Activated T-helper 2 cell treated with anti-CD3 and anti-CD28 coated beads, Interferon-gamma antibody, Interleukin-2, Interleukin-4, amounts not matched to agents 10 μg/mL and 5 μg/mL and 100 μg/mL, durations not matched to agents 14 hours and 24 hours and 36 hours (primary cell): ENCODE measurements at places on chromosomes 7 and 10.

- no peak overlapping the region for H3K27ac ChIP-seq
- no peak for DNase-seq
- H3K36me3 ChIP-seq = no peaks in the 10 kb centered on the region
- peaks cover 4% of the 10 kb centered on the region for H3K4me1 ChIP-seq
- H3K27me3 ChIP-seq = no peaks in the 10 kb centered on the region
Measured at GRCh38 chr10:72757732-72758131, 65.8 kb downstream of the MCU start.

DNA sequence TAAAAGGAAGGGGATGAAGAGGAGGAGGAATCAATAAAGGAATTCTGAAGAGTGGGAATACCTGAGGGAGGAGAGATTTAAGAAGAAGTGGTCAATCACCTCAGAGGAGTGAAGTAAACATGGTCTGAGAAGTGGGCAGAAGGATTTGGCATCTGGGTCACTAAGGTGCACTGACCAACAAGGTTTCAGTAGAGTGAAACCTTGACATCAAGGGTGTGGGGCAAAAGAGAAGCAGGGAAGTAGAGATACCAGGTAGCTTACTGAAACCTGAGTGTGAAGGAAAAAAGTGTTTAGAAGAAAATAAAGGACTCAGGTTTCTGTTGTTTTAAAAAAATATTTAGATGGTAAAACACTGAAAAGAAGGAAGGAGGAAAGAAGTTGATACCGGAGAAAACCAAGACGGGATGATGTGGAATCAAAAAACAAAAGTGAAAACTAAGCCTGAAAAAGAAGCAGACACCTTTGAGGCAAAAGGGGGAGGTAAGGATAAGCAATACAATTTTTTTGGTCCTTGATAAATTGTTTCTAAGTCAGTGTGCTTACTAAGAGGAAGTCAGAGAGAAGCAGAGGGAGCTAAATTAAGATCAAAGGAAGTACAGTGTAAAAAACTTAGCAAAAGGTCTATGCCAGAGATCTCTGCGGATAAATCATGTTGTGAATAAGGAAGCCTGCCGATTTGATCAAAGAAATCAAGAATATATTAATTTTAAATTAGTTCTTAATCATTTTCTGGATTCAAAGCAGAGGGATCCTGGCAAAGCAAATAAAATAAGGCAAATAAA is 137.2 kb upstream of the GPR22 start:
- H3K4me1 ChIP-seq = peaks cover 8% of the 10 kb centered on the region
- peak overlapping the region; percentile 20 for H3K4me3 ChIP-seq
- peak overlapping the region; percentile 0 for H3K27ac ChIP-seq
- H3K27me3 ChIP-seq = no peaks in the 10 kb centered on the region

GRCh38 chr10:36254199-36254598 is 612.1 kb upstream of the FZD8 start:
- H3K4me1 ChIP-seq = no peaks in the 10 kb centered on the region
- no peaks in the 10 kb centered on the region for H3K36me3 ChIP-seq
- no peak for DNase-seq
- no peaks in the 10 kb centered on the region for H3K27me3 ChIP-seq
- H3K27ac ChIP-seq = no peak overlapping the region

GRCh38 chr10:14653271-14654161 is 121.2 kb downstream of the FAM107B start:
- H3K27me3 ChIP-seq = no peaks in the 10 kb centered on the region
- peak overlapping the region; percentile 79 for H3K27ac ChIP-seq
- peaks cover 89% of the 10 kb centered on the region for H3K4me1 ChIP-seq
- H3K36me3 ChIP-seq = peaks cover 5% of the 10 kb centered on the region

DNA sequence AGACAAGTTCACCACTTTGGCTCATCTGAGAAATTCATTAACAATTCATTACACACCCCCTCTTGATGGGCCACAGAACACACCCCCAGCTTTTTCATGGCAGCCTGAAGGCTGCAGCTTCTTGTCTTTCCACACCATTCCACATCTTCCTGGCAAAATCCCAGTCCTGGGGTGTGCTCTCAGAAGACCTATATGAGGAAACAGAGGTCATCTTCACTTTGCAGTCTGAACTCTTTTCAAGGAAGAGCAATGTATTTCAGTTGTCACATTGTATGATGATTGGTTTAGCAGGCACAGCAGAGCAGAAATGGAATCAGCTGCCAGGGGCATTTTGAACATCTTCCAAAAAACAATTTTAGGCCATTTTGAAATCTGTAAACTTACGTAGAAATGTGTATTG is 7.8 kb upstream of the LRRC27 start:
- no peak overlapping the region for H3K27ac ChIP-seq
- DNase-seq = no peak
- H3K36me3 ChIP-seq = peaks cover 55% of the 10 kb centered on the region
- peaks cover 56% of the 10 kb centered on the region for H3K4me1 ChIP-seq

- no peak for DNase-seq
- H3K27ac ChIP-seq = no peak overlapping the region
- H3K4me3 ChIP-seq = no peak overlapping the region
Measured at GRCh38 chr10:47178537-47179290, 121.3 kb upstream of the GDF10 start.

DNA sequence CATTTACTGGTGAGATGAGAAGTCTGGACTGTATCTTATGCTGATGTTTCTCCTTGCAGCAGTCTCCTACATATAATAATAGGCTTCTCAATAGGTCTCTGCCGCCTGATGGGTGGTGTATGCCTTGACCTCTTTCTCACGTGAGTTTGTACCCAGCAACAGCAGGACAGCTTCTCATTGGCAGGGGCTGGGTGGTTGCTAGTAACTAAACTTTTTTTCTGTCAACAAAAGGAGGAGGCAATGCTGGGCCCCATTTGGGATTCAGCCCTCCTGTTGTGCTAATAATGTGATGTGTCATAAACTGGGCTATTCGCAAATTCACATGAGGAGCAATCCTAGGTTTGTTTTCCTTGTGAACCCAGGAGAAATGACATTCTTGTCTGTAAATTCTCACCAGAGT is 533.6 kb downstream of the GATA3 start:
- H3K27me3 ChIP-seq = no peaks in the 10 kb centered on the region
- H3K4me1 ChIP-seq = peaks cover 27% of the 10 kb centered on the region
- no peak overlapping the region for H3K4me3 ChIP-seq
- H3K36me3 ChIP-seq = no peaks in the 10 kb centered on the region

DNA sequence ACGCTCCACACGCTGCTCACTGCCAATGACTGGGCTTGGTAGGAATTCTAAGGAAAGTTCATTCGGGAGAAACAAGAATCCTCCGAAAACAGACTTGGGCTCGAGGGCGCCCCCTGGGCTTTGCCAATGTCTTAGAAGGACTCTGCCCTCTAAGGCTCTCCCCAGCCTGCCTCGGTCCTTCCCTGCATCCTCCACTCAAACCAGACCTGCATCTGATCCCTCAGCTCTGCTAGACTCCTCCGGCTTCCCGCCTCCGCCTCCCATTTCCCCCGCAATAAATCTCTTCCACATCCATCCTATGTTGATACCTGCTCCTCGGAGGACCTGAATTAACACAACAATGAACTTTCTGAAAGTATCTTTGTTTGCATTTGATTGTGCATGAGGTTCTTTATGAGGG is 177.6 kb downstream of the PLPP4 start:
- no peaks in the 10 kb centered on the region for H3K4me1 ChIP-seq
- no peaks in the 10 kb centered on the region for H3K36me3 ChIP-seq
- H3K27me3 ChIP-seq = no peaks in the 10 kb centered on the region
- H3K27ac ChIP-seq = no peak overlapping the region
- DNase-seq = no peak

DNA sequence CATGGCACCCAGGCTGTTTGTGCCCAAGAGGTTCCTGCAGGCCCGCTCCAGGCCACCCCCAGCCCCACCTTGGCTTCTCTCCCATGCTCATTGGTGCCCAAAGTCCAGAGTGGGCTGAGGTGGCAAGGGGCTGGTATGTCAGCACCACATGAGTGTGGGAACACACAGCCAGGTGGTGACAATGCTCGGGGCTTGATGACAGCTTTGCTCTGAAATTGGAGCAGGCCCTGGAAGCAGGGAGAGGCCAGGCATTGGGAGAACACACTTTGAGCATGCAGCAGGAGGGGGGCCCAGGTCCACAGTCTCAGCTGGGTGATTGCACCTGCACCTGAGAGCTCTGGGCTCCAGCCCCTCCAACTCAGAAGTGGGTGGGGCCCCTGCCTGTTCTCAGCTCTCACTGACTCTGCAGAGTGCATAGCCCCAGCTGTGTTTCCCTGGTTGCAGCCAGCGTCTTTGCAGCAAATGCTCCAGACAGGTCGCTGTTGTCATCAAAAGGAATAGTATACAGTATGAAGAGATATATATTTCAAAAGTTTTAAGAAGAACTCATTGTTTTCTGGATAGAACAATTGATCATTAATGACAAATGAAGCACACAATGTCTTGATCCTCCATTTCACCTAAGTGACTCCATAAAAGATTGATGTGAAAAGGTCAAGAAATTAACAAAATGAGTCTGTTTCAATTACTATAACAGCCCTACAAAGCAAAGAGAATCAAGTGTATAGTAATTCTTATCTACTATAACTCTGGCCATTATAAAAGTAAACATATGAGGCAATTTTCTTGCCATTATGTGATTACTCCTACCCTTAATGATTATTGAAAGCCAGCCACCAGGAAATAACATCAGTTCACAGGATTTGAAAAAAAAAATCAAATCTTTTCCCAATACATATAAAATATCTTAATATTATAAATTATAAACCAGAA is 848.1 kb downstream of the PCDH15 start:
- no peak for DNase-seq
- no peaks in the 10 kb centered on the region for H3K36me3 ChIP-seq
- no peaks in the 10 kb centered on the region for H3K4me1 ChIP-seq
- no peak overlapping the region for H3K27ac ChIP-seq
- no peak overlapping the region for H3K4me3 ChIP-seq

DNA sequence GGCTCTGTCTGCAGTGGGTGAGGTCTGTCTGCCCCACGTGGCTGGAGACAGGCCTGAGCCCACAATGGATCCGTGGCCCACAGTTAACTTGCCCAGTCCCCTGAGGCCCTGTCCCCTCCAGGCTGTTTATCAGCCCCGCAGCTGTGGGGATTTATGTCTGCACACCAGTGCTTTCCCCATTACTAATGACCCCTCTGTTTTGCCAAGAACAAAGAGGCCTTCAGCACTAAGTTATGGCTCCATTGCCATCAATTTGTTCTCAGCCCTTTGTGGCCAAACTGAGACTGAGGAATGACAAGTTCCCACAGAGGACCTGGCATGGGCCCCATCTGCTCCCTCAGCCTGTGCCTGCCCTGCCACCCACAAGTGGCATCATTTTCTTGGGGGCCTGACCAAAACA is 138.2 kb downstream of the C10orf105 start:
- no peaks in the 10 kb centered on the region for H3K4me1 ChIP-seq
- no peak overlapping the region for H3K4me3 ChIP-seq
- H3K27me3 ChIP-seq = no peaks in the 10 kb centered on the region
- no peak for DNase-seq
- no peaks in the 10 kb centered on the region for H3K36me3 ChIP-seq
- no peak overlapping the region for H3K27ac ChIP-seq

DNA sequence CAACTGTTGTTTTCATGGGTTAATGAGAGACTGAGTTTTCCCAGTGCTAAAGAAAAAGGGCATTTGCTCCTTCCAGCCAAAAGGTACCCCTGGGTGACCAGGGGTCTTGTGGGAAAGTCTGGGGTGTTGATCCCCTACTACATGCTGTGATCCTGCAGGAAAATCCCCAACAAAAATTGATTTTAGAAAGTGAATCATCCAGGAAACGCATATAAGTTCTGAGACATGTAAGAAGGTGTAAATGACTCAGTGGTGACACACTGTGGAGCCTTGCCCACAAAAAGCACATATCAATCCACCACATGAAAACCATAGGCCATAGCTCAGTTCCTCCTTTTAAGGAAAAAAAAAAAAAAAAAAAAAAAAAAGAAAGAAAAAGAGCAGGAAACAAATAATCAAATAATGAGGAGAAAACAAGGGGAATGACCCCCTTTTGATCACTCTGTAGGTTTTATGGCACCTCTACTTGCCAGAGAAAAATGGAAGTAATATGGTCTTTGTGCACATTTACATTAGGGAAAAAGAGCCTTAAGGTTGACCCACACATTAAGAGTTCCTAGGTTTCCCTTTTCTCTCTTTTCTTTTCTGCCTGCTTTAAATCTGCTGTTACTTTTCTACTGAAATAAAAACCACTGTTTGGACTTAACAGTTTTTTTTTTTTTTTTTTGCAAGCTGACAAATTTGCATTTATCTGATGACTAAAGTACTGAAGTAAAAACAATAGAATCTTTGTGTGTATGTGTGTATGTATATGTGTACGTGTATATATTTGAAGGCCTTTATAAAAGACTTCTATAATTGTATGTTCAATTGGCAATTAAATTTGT is 386.0 kb downstream of the KIF20B start:
- H3K36me3 ChIP-seq = no peaks in the 10 kb centered on the region
- peaks cover under 1% of the 10 kb centered on the region for H3K27me3 ChIP-seq
- H3K27ac ChIP-seq = no peak overlapping the region
- H3K4me3 ChIP-seq = no peak overlapping the region
- H3K4me1 ChIP-seq = peaks cover 9% of the 10 kb centered on the region

GRCh38 chr7:117873310-117874190 is at the start of gene CTTNBP2:
Gene CTTNBP2 (minus strand): TSS chr7:117873441. CDS start chr7:117873415, 26 bp downstream.
- H3K36me3 ChIP-seq = no peaks in the 10 kb centered on the region
- peaks cover 7% of the 10 kb centered on the region for H3K4me1 ChIP-seq
- H3K27me3 ChIP-seq = peaks cover 50% of the 10 kb centered on the region

DNA sequence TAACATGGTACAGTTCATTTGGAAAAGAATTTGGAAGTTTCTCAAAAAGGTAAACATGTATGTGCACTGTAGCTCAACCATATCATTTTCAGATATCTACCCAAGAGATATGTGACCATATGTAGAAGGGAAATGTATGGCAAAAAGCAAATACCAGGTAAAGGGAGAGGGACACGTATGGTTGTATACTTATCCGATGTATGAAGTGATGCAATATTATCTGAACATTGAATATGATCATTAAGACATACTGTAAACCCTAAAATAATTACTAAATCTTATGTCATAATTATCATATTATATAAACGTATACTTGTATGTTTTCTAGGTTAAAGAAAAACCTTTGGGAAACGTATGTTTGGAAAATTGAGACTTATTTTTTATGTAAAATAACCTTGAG is 367.5 kb upstream of the KCND2 start:
- no peaks in the 10 kb centered on the region for H3K36me3 ChIP-seq
- H3K4me1 ChIP-seq = no peaks in the 10 kb centered on the region
- H3K27me3 ChIP-seq = no peaks in the 10 kb centered on the region
- no peak for DNase-seq

DNA sequence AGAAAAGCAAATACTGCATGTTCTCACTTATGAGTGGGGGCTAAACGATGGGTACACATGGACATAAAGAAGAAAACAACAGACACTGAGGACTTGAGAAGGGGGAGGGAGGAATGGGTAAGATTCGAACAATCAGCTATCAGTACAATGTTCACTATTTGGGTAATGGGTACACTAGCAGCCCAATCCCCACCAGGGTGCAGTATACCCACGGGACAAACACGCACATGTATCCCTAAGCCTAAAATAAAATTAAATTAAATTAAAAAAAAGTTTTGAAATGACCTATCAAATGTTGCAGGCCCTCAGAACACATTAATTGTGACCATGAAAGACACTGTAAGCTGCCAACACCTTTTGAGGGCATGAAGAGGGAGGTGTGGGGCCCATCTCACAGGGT is 316.0 kb downstream of the WDR37 start:
- H3K4me3 ChIP-seq = no peak overlapping the region
- no peaks in the 10 kb centered on the region for H3K36me3 ChIP-seq
- H3K4me1 ChIP-seq = no peaks in the 10 kb centered on the region
- no peak overlapping the region for H3K27ac ChIP-seq
- no peak for DNase-seq
- peaks cover 13% of the 10 kb centered on the region for H3K27me3 ChIP-seq

GRCh38 chr10:89327803-89328441 is at the start of gene IFIT3:
Gene IFIT3 (plus strand): TSS chr10:89327997. CDS start chr10:89328074, 77 bp downstream.
- H3K4me3 ChIP-seq = peak within 1 kb of the TSS; percentile 81
- peaks cover 44% of the 10 kb centered on the region for H3K27me3 ChIP-seq
- H3K27ac ChIP-seq = peak within 1 kb of the TSS; percentile 19
- DNase-seq = no peak
- H3K36me3 ChIP-seq = no peaks in the 10 kb centered on the region
- H3K4me1 ChIP-seq = peaks cover 38% of the 10 kb centered on the region
